SIG-M5 (cell line): ENCODE measurements at places on chromosomes 5 and 9.

- no peak for DNase-seq
Observed at GRCh38 chr9:135239100-135239768, 151.8 kb downstream of the OLFM1 start.

GRCh38 chr9:1462626-1463308 lies 412.6 kb downstream of the DMRT2 start:
- DNase-seq, result no peak

GRCh38 chr5:142364251-142365145 lies 39.7 kb upstream of the SPRY4 start:
- DNase-seq, result no peak

GRCh38 chr5:157390133-157390532 lies 69.9 kb upstream of the NIPAL4 start:
- no peak for DNase-seq
